ENCODE measurements at places on chromosomes 4 and X. TPM values are rescaled to one million over a fixed set of nuclear protein-coding genes. Genes with fewer than 3 reads are reported as not detected.

Gene DIPK2B
- 266 TPM for total RNA-seq

DNA sequence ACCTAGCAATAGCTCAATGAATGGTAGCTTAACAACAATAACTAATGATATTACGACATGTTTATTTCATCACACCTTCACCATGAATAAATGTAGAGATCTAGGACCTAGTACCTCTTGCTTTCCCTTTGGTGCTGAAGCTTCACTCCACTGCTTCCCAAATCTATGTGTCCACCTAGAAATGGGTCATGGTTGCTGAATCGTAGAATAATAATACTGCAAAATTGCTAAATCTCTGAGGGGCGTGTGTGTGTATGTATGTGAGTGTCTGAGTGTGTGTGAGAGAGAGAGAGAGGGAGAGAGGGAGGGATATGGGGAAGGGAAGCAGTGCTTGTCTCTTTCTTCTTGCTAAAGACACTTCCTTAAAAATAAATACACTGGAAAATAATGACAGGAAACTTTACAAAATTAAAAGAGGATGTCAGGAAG, 109.3 kb upstream of the BMP2K start:
- no peak for DNase-seq

DNA sequence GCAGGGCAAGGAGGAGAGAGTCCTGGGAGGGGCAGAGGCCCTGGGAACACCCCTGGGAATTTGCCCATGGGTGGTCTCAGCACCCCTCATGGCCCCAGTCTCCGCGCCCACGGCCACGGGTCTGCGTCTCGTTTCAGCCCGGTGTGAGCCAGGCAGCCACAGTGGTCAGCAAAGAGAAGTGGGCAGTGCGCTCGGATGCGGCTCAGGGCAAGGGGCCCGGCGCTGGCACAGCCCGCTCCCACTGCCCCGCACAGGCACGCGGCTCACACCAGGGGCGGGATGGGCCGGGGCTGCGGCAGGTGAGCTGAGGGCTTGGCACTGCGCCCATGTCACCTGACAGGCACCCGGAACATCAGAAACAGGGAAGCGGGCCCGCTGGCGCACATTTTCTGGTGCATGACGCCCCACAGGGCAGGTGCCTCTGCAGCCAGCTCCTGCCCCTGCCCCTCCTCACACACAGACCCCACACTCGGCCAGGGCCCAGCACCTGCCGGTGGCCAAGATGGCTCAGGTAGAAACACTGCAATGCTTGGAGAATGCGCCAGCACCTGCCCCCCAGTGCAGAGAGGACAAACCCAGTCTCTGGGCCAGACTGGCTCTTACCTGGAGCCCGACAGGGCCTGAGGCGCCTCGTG, 41.9 kb upstream of the MXD4 start:
- no peak for DNase-seq

Gene TMEM31
- total RNA-seq = not detected

- no peak for DNase-seq
Measured at GRCh38 chr4:56772134-56772533, 49.4 kb downstream of the SPINK2 start.

DNA sequence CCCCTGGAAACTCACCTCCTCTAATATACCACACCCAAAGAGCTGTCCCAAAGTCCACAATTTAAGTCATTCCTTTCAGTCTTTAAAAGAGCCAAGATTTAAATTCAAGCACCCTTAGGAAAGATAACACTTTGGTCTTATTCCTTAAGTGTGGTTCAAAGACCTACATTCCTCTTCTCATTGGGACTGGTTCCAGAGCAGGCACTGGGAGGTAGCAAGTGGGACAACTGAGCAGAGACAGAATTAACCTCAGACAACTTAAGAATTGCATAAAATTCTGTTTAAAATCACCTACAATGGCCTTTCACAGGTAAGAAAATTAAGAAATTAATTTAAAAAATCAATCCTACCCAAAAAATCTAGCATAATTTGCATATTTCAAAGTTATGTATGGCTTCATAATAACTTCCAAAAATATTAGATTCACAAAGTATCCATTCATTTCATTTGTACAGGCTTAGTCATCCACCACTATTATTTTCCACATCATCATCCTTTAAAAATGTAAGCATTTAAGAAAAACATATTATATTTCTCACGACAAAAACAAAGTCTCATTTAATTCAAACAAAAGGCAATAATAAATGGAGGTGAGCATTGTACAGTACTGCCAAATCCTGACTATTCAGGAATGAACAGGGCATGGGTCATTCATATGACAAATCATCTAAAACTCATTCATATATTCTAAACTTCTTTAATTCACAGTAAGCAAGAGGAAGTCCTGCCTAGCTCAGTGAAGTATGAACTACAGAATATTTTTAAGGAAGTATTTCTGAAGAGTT, 13.6 kb downstream of the PRSS12 start:
- no peak for DNase-seq

Gene XAGE1A
- total RNA-seq = not detected

Gene ODAPH
- total RNA-seq = not detected

DNA sequence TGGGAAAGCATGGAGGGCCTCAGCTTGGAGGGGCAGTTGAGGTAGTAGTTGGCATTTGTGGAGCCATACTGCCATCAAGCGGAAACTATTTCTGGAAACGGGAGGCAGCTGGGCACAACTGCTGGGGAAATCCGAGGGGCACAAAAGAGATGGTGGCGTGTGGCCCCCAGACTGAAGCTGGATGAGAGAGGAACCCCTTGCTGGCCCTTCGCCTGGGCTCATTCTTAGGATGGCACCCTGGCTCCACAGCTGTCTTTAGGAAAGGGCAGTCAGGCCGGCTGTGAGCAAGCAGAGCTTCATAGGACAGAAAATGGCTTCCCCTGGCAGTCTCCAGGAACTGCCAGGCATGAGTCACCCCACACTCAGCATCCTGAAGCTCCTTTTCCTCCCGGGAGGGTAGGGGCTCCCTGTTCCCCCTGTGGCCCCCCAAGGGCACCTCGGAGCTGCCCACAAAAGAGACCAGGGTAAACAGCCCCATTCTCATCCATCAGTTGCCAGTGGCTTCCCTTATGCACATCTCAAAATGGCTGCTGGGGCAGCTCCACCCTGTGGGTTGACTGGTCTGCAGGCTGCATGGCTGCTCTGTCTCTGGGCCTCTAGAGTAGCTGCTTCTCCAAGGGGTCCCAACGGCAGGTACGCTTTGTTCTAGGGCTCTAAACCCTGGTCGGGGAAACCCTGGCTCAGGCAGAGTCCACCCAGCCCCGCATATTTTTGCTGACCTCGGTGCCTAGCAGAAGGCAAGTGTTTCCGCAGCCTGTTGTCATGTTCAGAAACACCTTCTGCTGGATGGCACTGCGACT, 64.7 kb downstream of the NBDY start:
- no peak for DNase-seq

DNA sequence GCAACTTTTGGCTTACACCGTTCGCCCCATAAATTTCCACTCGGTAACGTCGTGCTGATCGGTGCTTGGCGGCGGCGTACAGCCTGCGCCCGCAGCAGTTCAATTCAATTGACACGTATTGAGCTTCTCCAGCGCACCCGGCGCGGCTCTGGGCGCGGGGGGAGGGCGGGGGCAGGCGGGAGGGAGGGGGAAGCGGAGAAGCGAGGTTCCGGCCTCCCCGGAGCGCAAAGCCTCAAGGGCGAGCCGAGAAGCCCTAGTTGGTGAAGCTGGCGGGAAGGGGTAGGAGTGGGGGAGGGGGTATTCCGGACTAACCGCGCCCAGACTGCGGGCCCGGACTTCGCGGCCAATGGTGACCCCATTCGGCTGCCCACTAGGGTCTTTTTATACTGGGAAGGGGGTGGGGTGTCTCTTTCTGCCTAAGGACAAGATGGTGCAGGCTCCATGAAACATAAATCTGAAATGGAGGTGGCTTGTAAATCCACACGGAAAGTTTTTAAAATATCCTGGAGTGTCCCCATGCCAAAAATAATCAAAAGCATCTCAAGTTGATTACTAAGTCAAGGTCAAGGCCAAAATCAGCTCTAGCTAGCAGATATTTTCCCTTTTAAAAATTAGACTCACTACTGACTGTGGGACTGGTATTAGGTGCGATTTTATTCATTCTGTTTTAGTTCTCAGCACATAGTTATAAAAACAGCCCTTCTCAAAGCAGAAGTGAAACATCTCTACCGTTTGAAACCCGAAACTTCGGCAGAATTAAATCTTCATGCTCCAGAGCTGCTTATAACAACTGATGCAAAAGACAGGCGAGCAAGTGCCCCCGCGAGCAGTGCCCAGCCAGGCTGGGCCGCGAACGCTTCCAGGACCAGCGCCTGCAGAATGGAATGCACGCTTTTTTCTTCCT, 1.5 kb upstream of the BCOR start:
- DNase-seq = no peak

DNA sequence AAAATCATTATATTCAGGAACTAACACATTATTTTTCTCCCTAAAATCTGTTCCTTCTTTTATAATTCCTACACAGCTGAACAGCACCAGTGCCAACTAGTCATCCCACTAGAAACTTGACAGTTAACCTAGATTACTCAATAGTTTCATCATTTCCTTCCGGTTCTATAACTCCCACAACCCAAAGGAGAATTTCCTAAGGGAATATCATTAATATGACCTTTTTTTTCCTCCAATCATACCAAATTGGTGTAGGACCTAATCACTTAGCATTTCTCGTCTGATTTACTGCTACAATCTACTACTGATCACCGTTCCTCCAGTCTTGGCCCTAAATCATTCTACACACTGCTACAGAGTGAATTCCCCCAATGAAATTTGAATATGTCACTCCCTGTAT, 45.9 kb downstream of the WDFY3 start:
- DNase-seq = no peak

DNA sequence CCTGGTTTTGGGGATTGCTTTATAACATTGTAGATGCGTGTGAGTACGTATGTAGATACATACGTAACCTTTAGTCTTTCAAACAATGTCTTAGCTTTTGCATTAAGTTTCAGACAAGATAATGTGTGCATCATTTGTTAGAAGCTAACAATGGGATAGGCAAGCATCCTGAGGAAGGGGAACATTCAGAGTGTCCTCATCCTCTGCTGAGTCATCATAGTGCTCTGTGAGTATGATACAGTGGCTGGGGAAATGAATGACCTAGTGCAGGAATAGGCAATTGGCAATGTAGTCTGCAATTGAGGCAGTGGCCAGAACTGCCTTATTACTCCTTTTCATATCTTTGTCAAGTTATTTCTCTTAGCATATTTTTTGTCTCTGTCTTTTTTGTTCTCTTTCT, 7.3 kb downstream of the NAP1L5 start:
- no peak for DNase-seq

DNA sequence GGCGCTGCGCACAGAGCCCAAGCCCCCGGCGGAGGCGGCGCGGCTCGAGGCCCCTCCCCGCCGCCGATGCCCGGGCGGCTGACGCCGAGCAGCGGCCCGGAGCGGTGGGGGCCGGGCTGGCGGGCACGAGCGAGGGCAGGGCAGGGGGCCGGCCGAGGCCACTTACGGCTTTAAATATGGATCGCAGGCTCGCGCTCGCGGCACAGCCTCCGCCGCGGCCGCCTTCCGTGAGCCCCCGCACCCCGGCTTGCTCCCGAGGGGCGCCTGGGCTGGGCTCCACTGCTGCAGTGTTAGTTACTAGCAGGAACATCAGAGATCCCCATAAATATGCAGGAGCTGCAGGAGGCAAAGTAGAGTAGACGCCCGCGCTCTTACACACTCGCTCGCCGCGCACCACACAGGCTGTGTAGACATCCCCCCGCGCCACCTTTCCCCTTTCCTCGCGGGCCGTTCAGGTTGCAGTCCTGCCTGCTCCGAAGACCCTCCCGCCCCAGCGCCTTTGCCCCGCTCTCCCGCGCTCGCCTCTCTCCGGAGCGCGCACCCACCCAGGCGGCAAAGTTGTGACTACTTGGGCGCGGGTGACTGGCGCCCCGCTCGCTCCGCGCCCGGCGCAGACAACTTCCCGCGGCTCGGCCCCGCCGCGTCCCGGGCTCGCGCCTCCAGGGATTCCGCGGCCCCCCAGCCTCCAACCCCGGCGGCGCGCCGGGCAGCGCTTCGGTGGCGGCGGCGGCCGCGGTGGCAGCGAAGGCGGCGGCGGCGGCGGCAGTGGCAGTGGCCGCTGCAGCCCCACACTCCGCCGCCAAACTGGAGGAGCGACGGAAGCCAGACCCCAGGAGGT, 152.0 kb upstream of the SLC4A4 start:
- DNase-seq = no peak

DNA sequence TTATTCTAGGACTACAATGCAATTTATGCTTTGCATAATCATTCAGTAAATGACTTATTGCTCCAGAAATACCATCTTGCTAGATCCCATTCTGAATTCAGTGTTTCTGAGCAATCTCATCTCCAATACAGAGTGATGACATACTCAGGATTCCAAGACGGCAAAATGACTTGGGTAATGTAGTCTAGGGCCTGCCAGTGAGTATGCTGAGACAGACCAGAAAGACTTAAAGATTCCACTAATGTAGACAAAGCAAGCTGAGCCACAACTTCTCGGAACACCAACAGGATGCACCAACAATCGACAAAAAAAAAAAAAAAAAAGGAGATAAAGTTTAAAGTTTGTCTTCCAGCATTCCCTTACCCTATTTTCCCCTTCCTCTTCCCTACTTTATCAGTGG, 919 bp upstream of the SEC24B start:
- DNase-seq = no peak

DNA sequence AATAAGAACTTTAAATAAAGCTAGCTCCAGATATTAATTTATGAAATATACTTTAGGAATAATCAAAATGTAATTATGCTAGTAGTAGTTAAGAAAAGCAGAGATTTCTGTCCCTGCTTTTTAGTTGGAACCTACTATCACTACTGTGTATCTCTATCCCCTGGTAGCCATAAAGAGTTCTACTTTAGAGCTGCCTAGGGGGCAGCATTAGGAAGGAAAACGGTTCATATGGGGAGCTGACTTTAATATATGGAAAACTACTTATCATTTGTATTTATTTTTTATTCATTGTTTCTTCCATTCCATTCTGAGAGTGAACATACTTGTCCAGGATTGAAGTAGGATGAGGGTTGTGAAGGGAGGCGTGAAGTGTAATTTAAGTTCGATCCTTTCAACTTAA, 40.9 kb downstream of the CPEB2 start:
- no peak for DNase-seq

Gene TBC1D1
- total RNA-seq = 133 TPM

DNA sequence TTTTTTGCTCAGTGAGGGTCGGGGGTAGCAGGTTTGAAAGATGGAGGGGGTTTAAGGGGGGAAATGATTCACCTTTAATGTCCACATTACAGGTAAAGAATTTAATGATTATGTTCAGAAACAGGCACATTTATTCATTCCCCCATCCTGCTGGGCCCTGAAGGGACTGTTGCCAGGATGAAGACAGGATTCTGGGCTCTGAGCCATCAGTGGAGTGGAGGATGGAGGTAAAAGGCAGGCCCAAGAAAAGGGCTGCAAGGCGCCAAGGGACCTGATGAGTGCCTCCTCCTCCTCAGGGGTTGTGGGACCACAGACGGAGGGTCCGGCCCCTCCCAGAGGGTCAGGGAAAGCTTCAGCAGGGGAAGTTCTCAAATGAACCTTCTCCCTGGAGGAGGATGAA, 40.4 kb upstream of the PROM1 start:
- no peak for DNase-seq

Gene FGFRL1
- total RNA-seq = 22.3 TPM

GRCh38 chrX:7133050-7133440, 14.5 kb upstream of the STS start:
- no peak for DNase-seq

Data from glomerular endothelial cell (primary cell).